ENCODE measurements at places on chromosomes 12 and 14. TPM values are rescaled to one million over a fixed set of nuclear protein-coding genes. Genes with fewer than 3 reads are reported as not detected.

Gene SERPINA10
- total RNA-seq, result not detected

DNA sequence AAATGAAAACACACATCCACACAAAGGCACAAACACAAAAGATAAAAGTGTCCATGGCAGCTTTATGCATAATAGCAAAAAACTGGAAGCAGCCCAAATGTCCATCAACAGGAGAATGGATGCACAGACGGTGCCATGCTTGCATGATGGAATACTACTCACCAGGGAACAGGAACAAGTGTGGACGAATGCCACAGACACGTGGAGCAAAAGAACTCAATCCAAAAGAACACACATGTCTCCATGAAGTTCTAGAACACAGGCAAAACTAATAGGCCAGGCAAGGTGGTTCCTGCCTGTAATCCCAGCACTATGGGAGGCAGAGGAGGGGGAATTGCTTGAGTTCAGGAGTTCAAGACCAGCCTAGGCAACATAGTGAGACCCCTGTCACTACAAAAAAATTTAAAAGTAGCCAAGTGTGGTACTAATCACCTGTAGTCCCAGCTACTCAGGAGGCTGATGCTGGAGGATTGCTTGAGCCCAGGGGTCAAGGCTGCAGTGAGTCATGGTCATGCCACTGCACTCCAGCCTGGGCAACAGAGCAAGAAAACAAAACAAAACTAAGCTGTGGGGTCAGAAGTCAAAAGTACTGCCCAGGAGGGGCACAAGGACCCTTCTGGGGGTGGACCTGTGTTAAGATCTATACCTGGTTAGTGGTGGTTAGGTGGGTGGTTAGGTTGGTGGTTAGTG, 7.3 kb upstream of the TMEM119 start:
- no peak for DNase-seq

- no peak for DNase-seq
These were observed 5.5 kb upstream of the GAS2L3 start for GRCh38 chr12:100567945-100568344.

DNA sequence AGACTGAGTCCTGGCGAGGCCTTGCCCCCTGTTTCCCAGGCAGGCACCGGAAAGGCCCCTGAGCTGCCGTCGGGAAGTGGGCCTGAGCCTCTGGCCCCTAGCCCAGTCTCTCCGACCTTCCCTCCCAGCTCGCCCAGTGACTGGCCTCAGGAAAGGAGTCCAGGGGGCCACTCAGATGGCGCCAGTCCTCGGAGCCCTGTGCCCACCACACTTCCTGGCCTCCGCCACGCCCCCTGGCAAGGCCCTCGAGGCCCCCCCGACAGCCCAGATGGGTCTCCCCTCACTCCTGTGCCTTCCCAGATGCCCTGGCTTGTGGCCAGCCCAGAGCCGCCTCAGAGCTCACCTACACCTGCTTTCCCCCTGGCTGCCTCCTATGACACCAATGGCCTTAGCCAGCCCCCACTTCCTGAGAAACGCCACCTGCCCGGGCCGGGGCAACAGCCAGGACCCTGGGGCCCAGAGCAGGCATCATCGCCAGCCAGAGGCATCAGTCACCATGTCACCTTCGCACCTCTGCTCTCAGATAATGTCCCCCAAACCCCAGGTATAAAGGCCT, 10.9 kb downstream of the TNS2 start:
- DNase-seq, result no peak

GRCh38 chr14:61699027-61699426, 3.7 kb downstream of the HIF1A start:
- DNase-seq, result no peak

- no peak for DNase-seq
These were observed 14.9 kb upstream of the LRRK2 start for GRCh38 chr12:40209886-40210285.

Gene LRTM2
- total RNA-seq, result not detected

GRCh38 chr14:80927083-80927989, 14.2 kb downstream of the CEP128 start:
- DNase-seq, result no peak

Gene XRCC3
- total RNA-seq, result 10.2 TPM

Gene KLHL33
- total RNA-seq, result 0.08 TPM

- no peak for DNase-seq
These were observed 82.7 kb downstream of the BCL11B start for GRCh38 chr14:99189201-99189801.

DNA sequence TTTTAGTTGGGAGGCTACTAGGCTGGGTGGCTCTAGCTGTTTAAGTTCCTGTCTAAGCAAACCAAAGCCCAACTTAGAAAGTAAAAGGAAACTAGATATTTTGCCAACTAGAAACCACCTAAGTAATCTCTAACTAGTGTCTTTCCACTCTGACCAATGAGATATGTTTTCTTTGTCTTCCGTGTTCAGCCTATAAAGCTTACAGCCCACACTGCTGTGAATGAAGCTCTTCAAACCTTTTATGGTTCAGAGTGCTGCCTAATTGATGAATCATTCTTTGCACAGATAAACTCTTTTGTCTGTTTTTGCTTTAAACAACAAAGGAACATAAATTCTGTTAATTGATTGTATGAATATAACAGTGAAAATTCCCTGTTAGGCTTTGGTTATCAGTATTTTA, 66.1 kb downstream of the FUT8 start:
- no peak for DNase-seq

DNA sequence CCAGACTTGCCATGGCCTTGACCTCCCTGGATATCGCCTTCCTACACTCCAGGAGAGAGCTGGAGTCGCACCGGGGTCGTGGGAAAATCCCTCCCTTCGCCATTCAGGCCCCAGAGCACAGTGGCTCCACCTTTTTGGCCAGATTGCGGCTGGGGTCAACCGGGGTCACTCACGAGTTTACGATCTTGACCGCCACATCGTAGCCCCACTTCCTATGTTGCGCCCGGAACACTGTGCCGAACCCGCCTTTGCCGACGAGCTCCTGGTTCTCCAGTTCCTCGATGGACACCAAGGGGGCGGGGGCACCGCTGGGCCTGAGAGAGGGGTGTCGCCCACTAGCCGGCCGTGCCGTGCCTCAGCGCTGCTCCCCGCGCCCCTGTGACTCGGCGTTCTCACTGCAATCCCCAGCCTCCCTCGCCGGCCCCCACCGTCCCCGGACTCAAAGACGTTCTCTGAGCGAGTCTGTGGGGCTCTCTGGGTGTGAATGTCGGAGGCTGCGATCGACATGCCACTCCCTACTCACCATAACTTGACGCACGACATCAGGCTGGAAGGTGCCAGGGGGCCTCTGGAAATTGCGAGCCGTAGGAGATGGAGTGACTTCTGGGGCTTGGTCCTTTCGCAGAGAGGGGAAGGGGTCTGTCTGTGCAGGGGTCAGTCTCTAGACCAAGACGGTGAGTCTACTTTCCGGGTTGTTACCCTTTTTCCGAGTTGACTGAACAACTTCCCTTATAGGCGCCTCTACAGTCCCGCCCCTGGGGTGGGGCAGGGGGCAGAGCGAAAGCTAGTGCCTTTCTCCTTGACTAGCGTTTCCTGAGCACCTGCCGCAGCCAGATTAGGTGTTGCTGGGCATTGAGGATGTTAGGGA, at the start of gene RIPK3:
Gene RIPK3, minus strand, starts transcription at position 708 of the 868 bp plus-strand sequence. Its CDS starts 165 bp downstream, at position 543.
- no peak for DNase-seq

Gene STAT2
- total RNA-seq, result 97.3 TPM
